ENCODE measurements at places on chromosomes 1 and 21. TPM values are rescaled to one million over a fixed set of nuclear protein-coding genes. Genes with fewer than 3 reads are reported as not detected.

DNA sequence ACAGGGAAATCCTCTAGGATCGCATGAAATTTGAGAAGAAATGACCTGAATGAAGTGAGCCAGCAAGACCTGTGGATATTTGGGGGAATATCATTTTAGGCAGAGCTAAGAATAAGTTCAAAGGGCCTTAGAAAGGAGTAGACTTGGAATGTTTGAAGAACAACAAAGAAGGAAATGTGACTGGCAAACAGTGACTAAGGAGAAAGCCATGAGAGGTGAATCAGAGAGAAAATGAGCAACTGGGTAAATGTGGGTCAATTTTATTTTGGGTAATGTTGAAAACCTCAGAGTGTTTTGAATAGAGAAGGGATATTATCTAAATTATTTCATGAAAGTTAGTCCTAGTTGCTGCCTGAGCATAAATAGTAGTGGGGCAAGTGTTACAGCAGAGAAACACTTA is 672.8 kb downstream of the LMO4 start:
- H3K4me1 ChIP-seq = no peaks in the 10 kb centered on the region
- H3K4me3 ChIP-seq = no peak overlapping the region
- no peak overlapping the region for H3K27ac ChIP-seq
- DNase-seq = no peak

GRCh38 chr1:168717906-168718891 is 10.8 kb downstream of the DPT start:
- H3K4me1 ChIP-seq = peaks cover 3% of the 10 kb centered on the region
- no peaks in the 10 kb centered on the region for H3K36me3 ChIP-seq
- no peak for DNase-seq
- H3K4me3 ChIP-seq = no peak overlapping the region
- no peaks in the 10 kb centered on the region for H3K27me3 ChIP-seq
- H3K27ac ChIP-seq = no peak overlapping the region

GRCh38 chr1:145884675-145885074 is 991 bp downstream of the ANKRD35 start:
- no peaks in the 10 kb centered on the region for H3K36me3 ChIP-seq
- no peak for DNase-seq
- no peak overlapping the region for H3K27ac ChIP-seq

DNA sequence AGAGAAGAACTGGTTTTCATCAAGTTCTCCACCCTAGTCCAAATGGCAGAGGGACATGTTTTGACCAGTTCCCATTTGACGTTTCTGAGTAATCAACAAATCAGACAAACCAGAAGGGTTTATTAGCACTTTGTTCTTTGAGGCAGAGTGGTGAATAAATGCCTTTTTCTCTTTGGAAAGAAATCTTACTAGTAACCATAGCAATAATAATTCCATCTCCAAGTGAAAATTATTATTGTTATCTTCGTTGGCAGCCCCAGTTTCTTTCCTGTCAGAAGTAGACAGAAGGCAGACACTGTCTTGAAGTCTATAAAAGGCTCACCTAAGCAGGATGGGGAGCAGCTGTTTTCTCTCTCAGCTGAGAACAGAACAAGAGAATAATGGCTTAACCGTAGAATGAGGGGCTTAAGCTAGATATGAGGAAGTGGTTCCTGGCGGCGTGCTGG is 391.6 kb downstream of the PBX1 start:
- no peaks in the 10 kb centered on the region for H3K36me3 ChIP-seq
- no peak for DNase-seq

GRCh38 chr1:85240174-85240601 is 19.3 kb downstream of the C1orf52 start:
- H3K27ac ChIP-seq = no peak overlapping the region
- no peak overlapping the region for H3K4me3 ChIP-seq
- no peaks in the 10 kb centered on the region for H3K36me3 ChIP-seq
- H3K4me1 ChIP-seq = peaks cover 1% of the 10 kb centered on the region
- H3K27me3 ChIP-seq = no peaks in the 10 kb centered on the region

GRCh38 chr1:51643362-51643761 is 26.5 kb downstream of the OSBPL9 start:
- no peaks in the 10 kb centered on the region for H3K36me3 ChIP-seq
- no peaks in the 10 kb centered on the region for H3K27me3 ChIP-seq
- no peak overlapping the region for H3K4me3 ChIP-seq
- H3K27ac ChIP-seq = peak overlapping the region; percentile 7

Gene THEM5
- total RNA-seq = not detected

Gene HES4
- 5.7 TPM for total RNA-seq
